ENCODE measurements at places on chromosomes 4 and X.

DNA sequence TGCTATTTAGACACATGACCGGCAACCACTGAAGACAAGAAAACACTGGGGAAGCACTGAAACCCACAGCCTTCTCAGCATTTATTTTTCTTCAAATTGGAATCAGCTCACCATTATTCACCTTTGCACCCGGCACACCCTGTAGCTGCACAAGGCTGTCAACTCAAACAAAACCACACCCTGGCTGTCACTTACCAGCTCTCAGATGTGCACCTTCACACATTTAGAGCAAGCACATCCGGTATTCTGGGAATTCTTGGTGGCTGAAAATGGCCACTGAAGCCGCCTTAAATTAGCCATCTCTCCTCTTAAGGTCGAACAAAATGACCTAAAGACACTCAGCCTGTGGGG, 5.9 kb downstream of the ZFYVE28 start:
- no peak for DNase-seq

DNA sequence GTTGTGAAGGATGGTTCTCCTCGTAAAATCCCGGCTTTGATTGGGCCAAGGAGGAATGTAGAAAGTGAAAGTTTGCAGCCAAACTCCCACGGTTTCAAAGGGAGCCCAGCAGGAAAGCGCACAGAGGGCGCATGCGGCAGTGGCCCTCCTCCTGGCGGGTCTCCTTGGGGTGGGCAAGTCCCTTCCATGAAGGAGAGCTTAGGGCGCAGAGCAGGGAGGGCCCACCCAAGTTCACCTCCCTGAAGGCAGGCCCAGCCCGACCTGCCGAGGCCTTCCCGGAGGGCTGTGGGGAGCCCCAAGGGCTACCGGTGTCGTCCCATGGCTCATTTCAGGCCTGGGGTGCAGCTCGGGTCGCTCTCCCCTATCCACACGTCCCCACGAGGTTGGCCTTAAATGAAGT, 2.0 kb downstream of the PDZD4 start:
- DNase-seq: no peak

DNA sequence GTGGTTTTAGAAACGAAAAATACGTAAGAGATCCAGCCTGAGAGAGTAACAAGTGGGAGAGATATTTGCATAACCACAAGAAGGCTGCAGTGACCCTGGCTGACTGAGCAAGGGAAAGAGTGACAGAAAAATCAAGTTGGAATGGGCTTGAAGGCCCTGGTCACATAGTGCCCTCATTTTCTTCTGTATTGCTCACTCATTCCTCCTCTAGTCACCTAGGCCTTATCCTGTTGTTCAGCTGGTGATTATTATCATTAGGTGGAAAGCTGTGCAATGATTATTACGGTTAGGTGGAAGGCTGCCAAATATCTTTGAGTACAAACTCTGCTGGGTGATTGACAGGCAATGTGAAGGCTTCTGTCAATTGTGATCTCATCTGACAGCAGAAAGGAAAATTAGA, 2384.1 kb downstream of the PCDH7 start:
- peak; percentile 8 for DNase-seq

- peak; percentile 80 for DNase-seq
Observed at GRCh38 chrX:103531002-103531401, 11.7 kb upstream of the RAB40A start.

DNA sequence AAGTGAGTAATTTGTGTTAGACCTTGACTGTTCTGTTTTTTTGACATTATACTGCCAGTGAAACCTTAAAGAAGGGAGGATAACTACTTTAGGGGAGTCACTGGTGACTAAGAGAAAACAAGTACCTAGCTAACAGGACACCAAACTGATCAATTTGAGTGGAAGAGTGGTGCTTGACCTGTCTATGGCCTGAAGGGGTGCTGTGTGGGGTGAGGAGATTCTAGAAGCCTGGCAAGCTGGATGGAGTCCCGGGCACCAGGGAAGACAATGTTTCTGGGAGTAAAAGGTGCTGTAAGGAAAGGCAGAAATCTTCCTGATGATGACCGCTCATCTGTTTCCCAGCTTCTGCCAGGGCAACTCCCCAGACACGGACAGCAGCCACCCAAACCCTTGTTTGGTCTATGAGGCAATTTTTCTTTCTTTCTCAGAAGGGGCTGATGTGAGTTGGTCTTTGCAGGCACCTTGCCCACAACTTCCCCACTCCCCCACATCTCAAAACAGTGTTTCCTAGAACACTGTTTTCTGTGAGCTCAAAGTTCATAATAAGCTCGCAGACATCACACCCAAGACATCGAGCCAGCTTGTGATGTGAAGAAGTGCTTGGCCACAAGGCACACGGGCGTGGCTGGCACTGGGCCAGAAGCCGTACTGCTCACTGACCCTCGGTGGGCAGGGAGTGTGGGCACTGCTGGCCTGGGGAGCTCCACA, 4.6 kb downstream of the TXK start:
- peak; percentile 34 for DNase-seq

GRCh38 chrX:106862972-106863688, 40.0 kb downstream of the RIPPLY1 start:
- peak; percentile 20 for DNase-seq

DNA sequence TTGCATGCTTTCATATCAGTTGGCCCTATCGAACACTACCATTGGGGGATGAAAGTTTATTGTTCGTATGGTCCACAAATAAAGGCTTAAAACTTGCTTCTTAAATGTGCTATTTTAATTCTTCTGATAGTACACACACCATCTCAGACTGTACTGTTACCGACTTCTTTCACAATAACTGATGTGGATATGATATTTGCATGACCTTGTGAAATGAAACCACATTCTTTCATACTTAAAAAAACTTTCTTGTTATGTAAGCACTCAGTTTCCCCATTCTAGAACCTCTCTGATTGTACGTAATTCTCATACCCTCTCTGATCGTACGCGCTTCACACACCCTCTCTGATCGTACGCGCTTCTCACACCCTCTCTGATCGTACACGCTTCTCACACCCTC, 12.0 kb upstream of the WDR19 start:
- DNase-seq: no peak

DNA sequence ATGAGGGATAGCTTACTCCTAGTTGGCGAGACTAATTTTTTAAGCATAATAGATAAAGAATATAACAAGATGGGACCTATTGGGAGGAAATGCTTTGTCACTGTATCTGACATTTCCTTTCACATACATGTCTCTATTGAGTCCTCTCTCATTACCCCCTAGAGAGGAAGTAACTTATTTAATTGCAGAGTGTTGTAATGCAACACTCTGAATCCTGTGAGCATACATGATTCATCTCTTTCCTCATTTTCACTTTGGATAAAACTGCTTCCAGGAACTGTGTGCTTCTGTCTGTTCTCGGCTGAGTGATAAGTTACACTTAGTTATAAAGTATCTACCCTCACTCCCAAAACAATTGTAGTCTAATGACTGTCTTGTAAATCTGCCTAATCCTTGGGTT, 266.1 kb upstream of the ANXA10 start:
- DNase-seq: peak; percentile 23

DNA sequence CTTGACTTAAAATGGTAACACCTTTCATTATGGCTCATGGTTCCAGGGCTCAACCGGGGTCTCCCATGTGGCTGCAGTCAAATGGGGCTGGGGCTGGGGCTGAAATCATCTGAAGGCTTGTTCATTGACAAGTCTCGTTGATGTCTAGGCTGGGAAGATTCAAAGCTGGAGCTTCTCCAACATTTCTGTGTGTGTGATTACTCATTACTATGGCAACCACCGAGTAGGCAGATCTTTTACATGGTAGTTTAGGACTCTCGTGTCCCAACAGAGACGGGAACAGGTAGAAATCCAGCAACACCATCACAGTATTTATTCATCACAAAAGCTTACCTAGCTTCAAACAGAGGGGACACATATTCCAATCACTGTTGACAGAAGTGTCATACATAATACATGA, 7.8 kb downstream of the YTHDC1 start:
- DNase-seq: peak; percentile 51

All from ELR (cell line).